CD4-positive, alpha-beta T cell (primary cell): ENCODE measurements at places on chromosomes 16 and 17.

DNA sequence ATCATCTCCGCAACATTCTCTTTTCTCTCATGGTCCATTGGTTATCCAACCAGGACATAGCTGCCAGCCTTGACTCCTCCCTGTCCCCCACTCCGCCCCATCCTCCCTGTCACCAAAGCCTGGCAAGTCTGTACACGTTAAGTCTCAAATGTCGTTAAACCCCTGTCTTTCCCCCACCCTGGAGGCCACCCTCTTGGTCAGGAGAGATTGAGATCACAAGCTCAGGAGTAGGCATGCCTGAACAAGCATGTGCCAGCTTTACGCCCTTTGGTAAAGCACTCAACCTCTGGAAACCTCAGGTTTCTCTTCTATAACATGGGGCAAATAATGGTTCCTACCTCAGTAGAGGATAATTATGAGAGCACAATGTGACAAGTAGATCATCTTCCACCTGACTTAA is 38.1 kb upstream of the CCL1 start:
- DNase-seq, result no peak

DNA sequence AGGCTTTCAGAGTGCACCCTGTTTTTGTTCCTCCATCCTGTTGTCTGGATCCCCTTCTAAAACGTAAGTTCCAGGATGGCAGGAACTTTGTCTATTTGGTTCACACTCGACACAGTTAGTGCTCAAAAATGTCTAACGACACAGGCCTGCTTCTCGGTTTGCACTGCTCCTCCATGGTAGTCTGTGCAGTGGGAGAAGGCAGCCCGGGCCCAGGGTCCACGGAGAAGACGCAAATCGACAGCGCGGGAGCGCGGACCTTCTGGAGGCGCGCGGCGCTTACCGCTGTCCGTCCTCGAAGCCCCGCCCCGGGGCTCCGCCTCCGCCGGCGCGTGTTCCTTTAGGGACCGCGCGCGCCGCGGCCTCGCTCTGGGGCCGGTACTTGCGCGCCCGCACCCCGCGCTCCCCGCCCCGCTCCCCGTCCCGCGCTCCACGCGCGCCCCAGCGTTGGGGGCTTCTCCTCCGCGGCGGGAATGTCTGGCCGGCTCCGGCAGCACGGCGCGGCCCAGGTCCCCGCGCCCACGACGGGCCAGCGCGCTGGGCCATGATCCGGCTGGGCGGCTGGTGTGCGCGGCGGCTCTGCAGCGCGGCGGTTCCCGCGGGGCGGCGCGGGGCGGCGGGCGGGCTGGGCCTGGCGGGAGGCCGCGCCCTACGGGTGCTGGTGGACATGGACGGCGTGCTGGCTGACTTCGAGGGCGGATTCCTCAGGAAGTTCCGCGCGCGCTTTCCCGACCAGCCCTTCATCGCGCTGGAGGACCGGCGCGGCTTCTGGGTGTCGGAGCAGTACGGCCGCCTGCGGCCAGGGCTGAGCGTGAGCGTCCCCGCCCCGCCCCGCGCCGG is at the start of gene NT5M:
Gene NT5M, plus strand, starts transcription at position 364 of the 837 bp plus-strand sequence. Its CDS starts 178 bp downstream, at position 542.
- peak; percentile 29 for DNase-seq

GRCh38 chr16:86509759-86510464 is 415 bp upstream of the FOXF1 start:
- no peak for DNase-seq

DNA sequence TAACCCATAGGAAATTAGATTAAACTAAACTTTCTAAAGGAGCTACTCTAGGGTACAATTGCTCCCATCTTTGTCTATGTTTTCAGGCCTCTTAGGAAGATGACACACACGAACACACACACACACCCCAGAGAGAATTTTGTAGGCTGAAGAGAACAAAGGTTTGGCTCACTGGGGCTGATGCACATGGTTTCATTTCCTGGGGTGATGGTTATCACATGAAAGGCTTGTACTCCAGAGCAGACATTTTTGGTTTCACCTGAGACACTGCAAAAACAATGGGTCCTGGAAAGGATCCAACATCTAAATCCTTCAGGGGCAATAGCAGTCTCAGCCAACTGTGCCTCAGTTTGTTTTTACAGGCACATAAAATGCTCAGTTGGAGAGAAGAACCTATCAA is 62.8 kb downstream of the GRB7 start:
- peak; percentile 71 for DNase-seq

DNA sequence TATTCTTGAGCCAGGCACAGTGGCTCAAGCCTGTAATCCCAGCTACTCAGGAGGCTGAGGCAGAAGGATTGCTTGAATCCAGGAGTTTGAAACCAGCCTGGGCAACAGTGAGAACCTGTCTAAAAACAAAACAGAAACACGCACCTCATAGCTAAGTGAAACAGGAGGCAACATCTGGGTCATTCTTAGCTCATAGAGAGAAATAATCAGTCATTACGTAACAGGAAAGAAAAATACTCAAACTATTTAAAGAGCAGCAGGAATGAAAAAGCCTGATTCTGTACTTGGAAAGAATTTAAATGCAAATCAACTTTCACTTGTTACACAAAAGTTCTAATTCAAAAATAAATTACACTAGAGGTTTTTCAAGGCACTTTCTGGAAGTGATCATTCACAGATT is 17.2 kb downstream of the CHCT1 start:
- no peak for DNase-seq

- DNase-seq, result peak; percentile 15
Measured at GRCh38 chr16:4200000-4200780, 41.7 kb downstream of the SRL start.

GRCh38 chr16:13478991-13479390 is 441.0 kb upstream of the ERCC4 start:
- no peak for DNase-seq

GRCh38 chr17:57603978-57604377 is 141.1 kb downstream of the CCDC182 start:
- DNase-seq, result peak; percentile 81

DNA sequence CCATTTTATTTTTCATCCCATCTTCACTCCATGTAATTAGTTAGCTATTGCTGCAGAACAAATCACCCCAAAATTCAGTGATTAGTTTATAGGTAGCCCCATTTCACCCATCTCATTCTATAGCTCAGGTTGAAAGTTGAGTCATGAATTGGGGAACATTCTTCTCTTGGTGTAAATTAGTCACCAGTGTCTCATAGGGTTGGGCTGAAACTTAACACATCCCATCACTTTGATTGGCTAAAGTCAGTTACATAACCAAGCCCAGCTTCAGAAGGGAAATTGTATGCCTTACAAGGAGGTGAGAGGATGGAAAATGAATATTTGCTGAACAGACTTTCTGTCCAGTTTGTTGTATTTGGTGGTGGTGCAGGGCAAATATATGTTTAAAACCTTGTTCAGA is 477.5 kb downstream of the WWOX start:
- no peak for DNase-seq

DNA sequence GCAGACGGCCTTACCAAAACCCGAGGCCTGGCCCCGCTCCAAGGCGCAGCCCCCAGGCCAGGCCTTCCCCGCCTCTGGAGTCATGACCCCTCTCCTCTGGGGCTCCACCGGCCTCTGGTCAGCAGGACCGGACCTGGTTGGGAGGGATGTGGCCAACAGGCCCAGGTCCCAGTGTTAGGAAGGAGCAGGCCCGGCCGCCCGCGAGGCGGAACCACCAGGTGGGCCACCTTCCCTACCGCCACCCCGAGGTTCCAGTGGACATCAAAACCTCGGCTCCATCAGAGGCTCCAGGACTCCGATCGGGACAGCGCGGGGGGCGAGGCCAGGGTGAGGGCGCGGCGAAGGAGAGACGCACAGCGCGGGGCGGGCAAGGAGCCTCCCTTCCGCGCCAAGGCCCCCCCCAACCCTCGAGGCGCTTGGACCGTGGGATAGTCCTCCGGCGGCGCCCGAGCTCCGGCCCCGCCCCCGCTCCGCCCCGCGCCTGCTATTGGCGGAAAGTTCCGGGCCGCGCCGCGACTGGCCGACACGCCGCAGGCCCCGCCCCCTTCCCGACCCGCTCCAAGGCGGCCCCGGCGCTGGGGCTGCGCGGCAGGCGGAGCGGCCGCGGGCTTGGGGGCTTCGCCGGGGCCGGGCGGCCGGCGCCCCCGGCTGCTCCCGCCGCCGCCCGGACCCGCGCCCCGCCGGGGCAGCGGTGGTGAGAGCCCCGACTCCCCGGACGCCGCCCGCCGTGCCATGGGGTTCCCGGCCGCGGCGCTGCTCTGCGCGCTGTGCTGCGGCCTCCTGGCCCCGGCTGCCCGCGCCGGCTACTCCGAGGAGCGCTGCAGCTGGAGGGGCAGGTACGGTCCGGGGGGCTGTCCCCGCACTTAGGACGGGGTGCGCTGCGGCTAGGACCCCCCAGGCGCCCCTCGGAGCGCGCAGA is at the start of gene METRN:
Gene METRN, plus strand, starts transcription at position 561 of the 919 bp plus-strand sequence. Its CDS starts 172 bp downstream, at position 733.
- peak; percentile 88 for DNase-seq

DNA sequence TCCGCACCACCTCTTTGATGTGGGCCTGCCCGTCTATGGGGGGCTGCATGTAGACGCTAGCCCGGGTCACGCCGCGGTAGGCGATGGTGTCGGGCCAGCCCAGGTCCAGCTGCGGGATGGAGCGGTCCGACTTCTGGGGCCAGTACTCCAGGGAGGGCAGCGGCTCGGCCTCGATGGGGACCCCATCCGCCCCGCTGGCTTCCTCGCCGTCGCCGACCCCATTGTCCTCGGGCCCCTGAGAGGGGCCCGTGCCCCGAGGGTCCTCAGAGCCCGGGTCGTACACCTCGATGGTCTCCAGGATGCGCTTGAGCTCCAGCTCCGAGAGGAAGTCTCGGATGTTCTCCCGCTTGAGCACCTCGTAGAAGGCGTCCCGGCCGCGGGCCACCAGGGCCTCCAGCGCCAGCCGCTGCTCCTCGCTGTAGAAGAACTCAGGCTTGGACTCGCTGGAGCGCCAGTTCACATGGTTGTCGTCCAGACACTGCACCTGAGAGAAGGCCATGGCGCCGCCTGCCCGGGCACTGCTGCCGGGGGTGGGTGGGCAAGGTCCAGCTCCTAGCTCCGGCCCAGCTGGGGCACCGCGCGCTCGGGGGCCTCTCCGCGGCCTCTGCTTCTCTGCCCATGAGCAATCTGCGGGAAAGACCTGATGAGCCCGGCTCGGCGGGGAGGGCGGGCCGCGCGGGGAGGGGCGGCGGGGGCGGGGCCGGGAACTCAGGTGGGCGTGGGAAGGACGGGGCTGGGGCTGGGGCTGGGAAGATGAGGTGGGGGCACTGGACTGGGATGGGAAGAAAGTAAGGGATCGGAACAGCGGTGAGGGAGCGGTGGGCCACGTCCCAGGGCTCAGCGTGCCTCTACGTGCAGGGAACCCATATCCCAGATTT is 782 bp downstream of the FAM83G start:
- peak; percentile 35 for DNase-seq
